ENCODE measurements at places on chromosomes 5 and 9.

DNA sequence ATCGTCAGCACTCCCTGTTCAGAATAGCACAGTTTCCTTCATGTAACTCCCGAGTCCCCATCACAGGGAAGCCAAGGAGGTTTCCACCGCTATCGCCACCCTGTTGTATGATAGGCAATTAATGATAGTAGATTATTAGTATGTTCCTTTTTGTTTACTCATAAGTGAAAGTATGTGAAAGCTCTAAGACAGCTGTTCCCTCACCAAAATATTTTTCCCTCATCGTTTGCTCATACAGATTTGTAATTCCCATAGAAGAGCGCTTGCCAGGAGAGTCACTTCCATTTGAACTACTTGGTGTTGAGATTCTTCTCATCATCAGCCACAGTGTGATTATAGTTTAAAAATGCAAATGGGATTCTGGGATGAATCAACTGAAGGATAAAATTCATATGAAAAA, 140.9 kb downstream of the PAM start:
- DNase-seq, result no peak

DNA sequence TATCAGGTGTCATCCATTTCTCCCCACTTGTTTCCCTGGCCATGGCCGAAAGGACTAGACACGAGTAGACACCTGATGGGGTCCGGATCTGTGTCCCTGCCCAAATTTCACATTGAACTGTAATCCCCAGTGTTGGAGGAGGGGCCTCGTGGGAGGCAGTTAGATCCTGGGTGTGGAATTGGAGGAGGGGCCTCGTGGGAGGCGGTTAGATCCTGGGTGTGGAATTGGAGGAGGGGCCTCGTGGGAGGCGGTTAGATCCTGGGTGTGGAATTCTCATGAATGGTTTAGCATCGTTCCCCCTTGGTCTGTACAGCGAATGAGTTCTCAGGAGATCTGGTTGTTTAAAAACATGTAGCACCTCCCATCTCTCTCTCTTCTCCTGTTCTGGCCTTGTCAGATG, 165.8 kb downstream of the NR3C1 start:
- DNase-seq, result no peak

GRCh38 chr5:172645271-172646055, 4.4 kb downstream of the NEURL1B start:
- no peak for DNase-seq

- DNase-seq, result no peak
Observed at GRCh38 chr5:16061163-16061562, 118.4 kb downstream of the MARCHF11 start.

DNA sequence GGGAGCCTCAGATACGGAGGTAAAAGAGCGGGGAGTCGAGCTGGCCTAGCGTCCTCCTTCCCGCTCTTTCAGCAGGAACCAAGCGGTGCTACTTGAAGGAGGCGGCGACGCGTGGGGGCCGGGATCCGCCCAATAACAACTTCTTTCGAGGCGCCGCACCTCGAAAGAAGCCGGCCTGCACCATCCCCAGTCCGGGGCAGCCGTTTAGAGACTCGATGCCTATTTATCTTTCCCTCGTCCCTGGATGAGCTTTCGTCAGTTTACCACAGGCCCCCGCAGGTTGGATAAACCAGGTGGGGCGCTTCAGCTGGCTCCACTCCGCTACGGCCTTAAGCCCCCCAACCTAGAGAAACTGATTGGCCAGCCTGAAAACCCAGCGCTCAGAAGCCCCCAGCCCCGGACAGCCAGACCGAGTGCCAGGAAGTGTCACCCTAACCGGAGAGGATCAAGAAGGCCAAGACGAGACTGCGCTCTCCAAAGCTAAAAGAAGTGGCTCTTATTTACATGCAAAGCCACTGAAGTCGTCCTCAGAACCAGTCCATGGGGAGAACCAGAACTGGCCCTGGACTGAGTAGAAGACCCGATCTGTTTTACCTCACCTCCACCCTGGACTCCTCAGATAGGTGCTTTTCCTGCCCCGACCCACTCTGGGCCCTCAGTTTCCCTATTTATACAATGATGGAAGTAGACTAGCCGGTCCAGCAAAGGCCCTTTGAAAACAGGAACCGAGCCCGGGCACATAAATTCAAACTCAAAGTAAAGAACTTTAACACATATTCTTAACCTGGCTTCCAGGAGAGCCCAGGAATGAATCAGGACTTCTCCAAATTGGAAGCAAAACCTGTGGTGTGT, 1.4 kb downstream of the HAND1 start:
- no peak for DNase-seq

DNA sequence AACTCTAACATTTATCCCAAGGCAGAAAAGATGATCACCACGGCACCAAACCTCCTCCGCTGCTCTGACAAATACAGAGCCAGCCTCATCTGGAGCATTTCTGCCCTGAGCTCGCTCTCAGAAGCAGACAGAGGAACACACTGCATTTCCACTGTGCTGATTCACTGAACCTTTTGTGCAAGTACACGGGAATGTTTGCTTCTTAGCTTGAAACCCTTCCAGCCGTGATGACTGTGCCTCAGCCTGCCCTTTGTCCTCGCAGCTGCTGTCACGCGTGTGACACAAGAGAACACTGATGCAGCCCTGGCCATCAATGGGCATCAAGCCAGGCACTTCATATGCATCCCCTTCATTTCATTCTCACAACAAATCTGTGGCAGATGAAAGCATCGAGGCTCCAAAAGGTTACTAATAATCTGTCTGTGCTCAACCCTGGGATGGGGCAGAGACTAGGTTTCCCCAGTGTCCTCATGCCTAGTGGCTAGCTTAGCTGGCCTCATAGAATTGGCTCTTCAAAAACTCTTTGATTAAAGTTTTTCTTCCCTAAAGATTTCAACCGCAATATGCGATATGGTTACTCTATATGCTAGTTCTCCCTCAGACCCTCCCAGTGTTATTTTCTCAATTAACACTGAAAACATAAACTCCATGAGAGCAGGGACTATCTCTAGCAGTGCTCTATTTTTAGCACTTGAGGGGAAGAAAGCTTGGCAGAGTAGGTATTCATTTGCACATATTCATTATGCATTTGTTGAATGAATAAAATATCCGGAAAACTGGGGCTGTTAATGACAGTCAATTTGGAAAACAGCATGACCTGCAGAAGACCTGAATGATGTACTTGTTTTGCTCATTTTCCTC, 7.3 kb downstream of the CDC14B start:
- peak; percentile 92 for DNase-seq
